Activated T-helper 2 cell treated with anti-CD3 and anti-CD28 coated beads, Interferon-gamma antibody, Interleukin-2, Interleukin-4, amounts not matched to agents 10 μg/mL and 5 μg/mL and 100 μg/mL, durations not matched to agents 14 hours and 24 hours and 36 hours (primary cell): ENCODE measurements at places on chromosomes 7 and 10. TPM values are rescaled to one million over a fixed set of nuclear protein-coding genes. Genes with fewer than 3 reads are reported as not detected.

Gene RNF32
- total RNA-seq, result 2.9 and 3.4 TPM in 2 replicates

Gene MSS51
- 2.6 and 3.3 TPM in 2 replicates for total RNA-seq

Gene HACD1
- total RNA-seq, result 6.0 and 6.6 TPM in 2 replicates

Gene ETV1
- total RNA-seq, result 0.05 and 0.53 TPM in 2 replicates

Gene ANKRD1
- total RNA-seq, result not detected in 2 replicates

Gene NACAD
- total RNA-seq, result 0.30 and 0.52 TPM in 2 replicates

Gene LRIT1
- total RNA-seq, result not detected in 2 replicates

Gene HOXA7
- total RNA-seq, result not detected in 2 replicates

Gene IGF2BP3
- 16.6 and 18.2 TPM in 2 replicates for total RNA-seq

Gene SLC16A12
- not detected in 2 replicates for total RNA-seq

Gene CCL24
- total RNA-seq, result not detected in 2 replicates

Gene C10orf105
- total RNA-seq, result 0.11 and 0.18 TPM in 2 replicates
